ENCODE measurements at places on chromosomes 11 and 22. TPM values are rescaled to one million over a fixed set of nuclear protein-coding genes. Genes with fewer than 3 reads are reported as not detected.

GRCh38 chr22:43289531-43289963, 53.6 kb downstream of the SCUBE1 start:
- DNase-seq, result no peak

- no peak for DNase-seq
Measured at GRCh38 chr11:131295986-131296385, 74.4 kb upstream of the NTM start.

DNA sequence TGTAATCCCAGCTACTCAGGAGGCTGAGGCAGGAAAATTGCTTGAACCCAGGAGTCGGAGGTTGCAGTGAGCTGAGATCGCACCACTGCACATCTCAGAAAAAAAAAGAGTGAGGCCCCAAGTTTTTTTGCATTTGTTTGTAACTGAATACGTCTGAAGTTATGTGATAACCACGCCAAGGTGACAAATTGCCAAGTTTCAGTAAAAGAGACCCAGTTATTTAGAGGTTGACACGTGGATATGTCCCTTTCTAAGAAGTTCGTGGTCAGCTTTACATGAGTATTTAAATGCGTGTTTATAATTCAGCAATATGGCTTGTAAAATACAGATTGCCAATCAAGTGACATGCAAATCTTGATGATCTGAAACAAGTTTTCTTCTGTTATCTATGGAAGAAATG, 8.0 kb downstream of the PPARA start:
- no peak for DNase-seq

- DNase-seq, result no peak
Measured at GRCh38 chr22:24216541-24217209, 28.2 kb downstream of the GGT5 start.

DNA sequence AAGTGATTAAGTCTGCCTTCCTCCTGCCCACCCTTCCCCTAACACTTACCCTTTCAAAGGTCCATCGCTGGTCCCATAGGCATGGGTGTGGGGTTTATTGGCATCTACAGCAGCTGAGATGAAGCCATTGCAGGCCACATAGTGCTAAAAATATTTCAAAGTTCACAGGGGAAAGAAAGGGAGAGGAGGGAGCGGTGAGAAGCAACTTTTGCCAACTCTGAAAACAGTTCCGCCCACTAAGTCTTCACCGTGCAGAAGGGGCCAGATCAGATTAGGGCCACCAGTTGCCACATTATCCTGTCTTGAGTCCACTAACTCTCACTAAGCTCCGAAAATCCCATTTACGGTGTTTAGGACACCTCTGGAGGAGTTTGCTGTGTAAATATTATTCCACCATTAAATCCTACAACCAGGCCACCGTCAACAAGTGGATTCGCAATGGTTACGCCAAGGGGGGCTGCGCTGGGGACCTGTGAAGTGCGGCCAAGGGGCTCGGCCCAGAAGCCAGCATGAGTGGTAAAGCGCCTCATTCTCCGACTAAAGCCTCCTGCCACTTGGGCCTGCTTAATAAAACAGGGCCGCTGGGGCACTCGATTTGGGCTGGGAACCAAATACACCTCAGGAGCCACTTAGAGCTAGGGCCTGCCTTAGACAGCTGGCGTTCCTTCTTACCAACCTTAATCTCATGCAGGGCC, 534.9 kb downstream of the MIAT start:
- no peak for DNase-seq

DNA sequence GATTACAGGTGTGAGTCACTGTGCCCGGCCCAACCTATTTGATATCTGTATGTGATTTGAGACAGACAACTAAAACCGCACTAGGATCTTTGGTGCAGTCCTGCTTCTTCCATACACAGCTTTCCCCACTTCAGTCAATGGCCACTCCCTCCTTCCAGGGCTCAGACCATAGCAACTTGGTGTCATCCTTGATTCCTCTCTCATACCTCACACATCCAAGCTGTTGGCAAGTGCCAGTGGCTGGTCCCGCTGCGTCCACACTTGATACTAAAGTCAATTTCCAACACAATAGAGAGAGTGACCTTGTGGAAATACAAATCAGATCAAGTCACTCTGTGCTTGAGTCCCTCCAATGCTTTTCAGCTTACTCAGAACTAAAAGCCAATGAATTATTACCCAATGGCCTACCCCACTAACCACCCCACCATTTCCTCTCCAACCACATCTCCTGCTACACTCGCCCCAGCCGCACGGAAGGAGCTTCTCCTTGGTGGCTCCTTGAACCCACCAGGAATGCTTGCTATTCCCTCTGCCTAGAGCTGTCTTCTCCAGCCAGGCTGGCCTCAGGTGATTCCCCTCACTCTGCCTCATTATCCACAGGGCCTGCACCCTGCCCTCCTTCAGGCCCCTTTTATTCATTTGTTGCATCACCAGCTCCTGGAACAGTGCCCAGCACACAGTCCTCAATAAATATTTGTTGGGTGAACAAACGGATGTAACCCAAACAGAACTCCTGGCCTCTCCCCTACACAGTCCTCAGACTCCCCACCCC, 12.9 kb downstream of the ABTB2 start:
- DNase-seq, result no peak

- peak; percentile 13 for DNase-seq
Measured at GRCh38 chr11:60265373-60266214, 14.9 kb upstream of the MS4A4A start.

GRCh38 chr11:66607126-66607834, 9.2 kb upstream of the RBM14 start:
- no peak for DNase-seq

GRCh38 chr11:111602865-111603610, 789 bp downstream of the SIK2 start:
- DNase-seq, result peak; percentile 29

DNA sequence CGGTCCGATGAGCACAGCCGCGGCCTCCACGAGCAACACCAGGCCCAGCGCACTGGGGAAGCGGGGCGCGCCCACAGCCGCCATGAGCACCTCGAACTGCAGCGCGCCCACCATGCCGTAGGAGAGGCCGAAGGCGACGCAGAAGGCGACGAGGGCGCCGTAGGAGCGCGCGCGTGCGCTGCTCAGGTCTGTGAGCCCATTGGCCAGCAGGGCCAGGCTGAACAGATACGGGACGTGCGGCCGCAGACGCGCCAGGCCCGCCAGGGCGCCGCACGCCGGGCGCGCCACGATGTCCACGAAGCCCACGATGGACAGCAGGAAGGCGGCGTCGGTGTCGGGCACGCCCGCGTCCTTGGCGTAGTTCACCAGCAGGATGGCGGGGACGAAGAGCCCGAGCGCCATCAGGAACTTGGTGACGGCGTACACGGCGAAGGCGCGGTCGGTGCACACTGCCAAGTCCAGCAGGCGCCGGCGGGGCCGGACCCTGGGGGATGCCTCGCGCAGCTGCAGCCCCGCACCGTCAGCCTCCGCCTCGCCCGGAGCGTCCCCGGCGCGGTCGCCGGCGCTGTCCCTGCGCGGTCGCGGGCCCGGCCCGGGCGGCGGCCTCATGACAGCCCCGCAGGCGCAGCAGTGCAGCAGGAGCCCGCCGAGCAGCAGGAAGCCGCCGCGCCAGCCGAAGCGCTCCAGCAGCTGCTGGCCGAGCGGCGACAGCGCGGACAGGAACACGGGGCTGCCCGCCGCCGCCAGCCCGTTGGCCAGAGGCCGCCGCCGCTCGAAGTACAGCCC, 2.9 kb downstream of the SLC16A8 start:
- no peak for DNase-seq

- no peak for DNase-seq
Measured at GRCh38 chr11:77141475-77141874, 13.4 kb downstream of the MYO7A start.

- peak; percentile 67 for DNase-seq
Measured at GRCh38 chr22:28009272-28009827, 90.3 kb upstream of the PITPNB start.

The MGAT3 gene
- total RNA-seq, result 28.8 TPM

The TSSC4 gene
- total RNA-seq, result 50.2 TPM

Measured in progenitor cell of endocrine pancreas (in vitro differentiated cells).